ENCODE measurements at places on chromosomes 7 and 10. TPM values are rescaled to one million over a fixed set of nuclear protein-coding genes. Genes with fewer than 3 reads are reported as not detected.

- no peaks in the 10 kb centered on the region for H3K4me1 ChIP-seq
- H3K36me3 ChIP-seq: no peaks in the 10 kb centered on the region
- no peaks in the 10 kb centered on the region for H3K27me3 ChIP-seq
- no peak for DNase-seq
These were observed 75.6 kb downstream of the MICU1 start for GRCh38 chr10:72550239-72550638.

GRCh38 chr10:43225787-43226153 is 41.1 kb downstream of the RASGEF1A start:
- no peaks in the 10 kb centered on the region for H3K36me3 ChIP-seq
- peaks cover 22% of the 10 kb centered on the region for H3K27me3 ChIP-seq
- no peak overlapping the region for H3K4me3 ChIP-seq
- no peak for DNase-seq
- H3K27ac ChIP-seq: no peak overlapping the region

DNA sequence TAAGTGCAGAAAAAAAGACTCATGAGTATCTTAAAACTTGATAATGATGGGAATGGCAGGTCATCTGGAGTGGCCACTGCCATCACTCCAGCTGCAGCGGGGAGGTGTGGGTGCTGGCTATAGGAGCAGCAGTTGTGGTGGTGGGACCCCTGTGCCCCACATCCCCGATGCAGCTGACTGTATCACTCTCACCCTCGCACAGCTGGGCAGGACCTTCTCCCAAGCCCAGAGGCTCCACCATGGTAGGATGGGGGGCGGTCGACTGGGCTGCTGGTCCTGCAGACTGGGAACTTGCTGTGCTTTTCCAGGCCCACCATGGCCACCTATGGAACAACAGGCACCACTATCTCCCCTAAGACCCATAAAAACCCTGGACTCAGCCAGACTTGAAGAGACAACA is 844.4 kb downstream of the SORCS1 start:
- no peak overlapping the region for H3K4me3 ChIP-seq
- no peaks in the 10 kb centered on the region for H3K4me1 ChIP-seq
- no peak for DNase-seq

DNA sequence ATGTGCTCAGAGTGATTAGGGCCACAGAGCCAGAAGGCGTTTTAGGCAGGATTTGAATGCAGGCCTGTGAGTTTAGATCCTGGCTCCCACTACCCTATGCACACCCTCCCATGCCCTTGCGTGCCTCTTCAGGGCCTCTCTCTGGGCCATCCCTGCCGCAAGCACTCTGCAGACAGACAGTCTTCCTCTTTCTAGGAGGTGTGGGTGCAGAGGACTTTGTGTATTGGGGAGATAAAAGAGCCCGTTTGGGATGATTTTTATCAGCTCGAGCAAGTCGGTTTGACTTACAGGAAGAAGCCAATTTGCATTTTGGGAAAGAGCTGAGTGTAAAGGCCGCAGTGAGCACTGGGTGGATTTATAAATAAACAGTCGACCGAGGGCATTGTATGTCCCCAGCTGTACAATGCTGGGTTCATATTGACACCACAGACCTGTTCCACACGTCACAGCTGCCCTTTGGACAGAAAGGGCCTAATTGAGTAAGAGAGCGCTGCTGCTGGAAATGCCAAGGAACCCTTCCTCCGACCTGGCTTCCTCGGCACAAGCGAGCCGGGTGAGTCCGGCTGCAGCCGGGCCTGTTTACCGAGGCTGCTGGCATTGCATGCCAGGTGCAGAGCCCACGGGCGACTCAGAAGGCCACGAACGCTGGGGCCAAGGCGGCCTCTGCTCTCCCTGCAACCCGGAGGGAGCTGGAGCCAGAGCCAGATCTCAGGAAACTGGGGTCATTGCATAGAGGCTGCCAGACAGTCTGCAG is 25.1 kb downstream of the ZMIZ1 start:
- DNase-seq: peak; percentile 75
- no peaks in the 10 kb centered on the region for H3K27me3 ChIP-seq
- H3K4me1 ChIP-seq: peaks cover 29% of the 10 kb centered on the region
- peaks cover 1% of the 10 kb centered on the region for H3K36me3 ChIP-seq

- H3K4me3 ChIP-seq: no peak overlapping the region
- H3K27ac ChIP-seq: no peak overlapping the region
- H3K27me3 ChIP-seq: no peaks in the 10 kb centered on the region
- no peak for DNase-seq
These were observed 334.6 kb downstream of the PTEN start for GRCh38 chr10:88198023-88198422.

DNA sequence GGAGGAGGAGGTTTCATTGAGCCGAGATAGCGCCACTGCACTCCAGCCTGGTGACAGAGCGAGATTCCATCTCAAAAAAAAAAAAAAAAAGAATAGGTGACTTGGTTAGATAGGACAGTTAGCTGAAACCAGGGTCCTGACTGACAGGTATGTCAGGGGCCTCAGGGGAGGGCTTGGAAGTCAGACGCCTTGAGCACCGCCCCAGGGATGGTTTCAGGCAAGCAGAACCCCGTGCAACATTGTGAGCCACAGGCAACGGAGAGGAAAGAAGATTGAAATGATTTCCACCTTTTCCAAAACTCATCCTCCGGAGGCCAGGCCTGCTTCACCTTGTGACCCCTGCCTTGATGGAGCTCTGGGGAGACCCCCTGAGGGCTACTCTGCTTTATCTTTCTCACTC is 8.6 kb downstream of the UCMA start:
- H3K4me3 ChIP-seq: no peak overlapping the region
- no peak for DNase-seq
- no peaks in the 10 kb centered on the region for H3K4me1 ChIP-seq
- no peaks in the 10 kb centered on the region for H3K27me3 ChIP-seq
- H3K36me3 ChIP-seq: no peaks in the 10 kb centered on the region

Gene CDHR1
- total RNA-seq: not detected

Gene H2AZ2
- 121 TPM for total RNA-seq

All from fibroblast of lung (primary cell).